ENCODE measurements at places on chromosomes 3 and 15.

DNA sequence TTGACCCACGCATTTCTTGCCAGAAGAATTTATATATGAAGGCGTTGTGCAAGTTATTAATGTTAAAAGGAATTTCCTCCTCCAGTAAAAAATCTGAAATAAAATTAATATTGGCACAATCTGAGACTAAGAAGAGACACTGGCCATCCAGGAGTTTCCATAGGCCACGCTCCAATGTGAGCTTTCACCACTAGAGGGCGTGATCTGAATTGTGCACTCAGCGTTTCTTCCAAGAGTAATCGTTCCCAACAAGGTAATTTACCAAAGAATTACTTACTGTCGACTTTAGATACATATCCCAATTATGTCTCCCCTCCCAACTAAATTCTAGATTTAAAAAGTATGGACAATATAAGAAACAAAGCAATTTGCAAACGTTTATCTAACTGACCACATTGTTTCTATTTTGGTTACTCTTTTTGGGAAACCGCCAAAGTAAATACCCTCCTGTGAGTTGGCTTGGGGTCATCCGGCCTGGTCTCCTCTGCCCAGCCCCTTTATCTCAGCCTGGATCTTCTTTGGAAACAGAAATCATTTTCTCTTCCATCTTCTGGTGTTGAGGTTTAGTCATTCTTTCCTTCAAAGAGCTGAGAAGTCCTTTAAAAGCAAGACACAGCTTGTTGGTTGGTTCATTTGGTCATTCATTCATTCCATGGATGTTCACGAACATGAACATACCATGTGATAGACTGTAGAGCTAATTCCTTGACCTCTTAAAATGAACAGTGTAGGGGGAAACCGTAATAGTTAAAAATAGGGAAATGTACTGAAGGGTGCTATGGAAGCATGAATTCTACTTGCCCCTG lies 26.2 kb downstream of the POLR2M start:
- peak; percentile 62 for DNase-seq

GRCh38 chr3:156299569-156299968 lies 179.2 kb downstream of the KCNAB1 start:
- no peak for DNase-seq

- DNase-seq, result no peak
Observed at GRCh38 chr15:38164061-38164460, 88.6 kb upstream of the SPRED1 start.

GRCh38 chr15:55549305-55549704 lies 38.8 kb downstream of the PYGO1 start:
- no peak for DNase-seq

GRCh38 chr15:101499863-101500713 lies 10.6 kb upstream of the PCSK6 start:
- DNase-seq, result peak; percentile 13

- DNase-seq, result no peak
Observed at GRCh38 chr3:55426486-55426885, 60.6 kb downstream of the WNT5A start.

GRCh38 chr15:58269455-58270414 lies 131.6 kb downstream of the AQP9 start:
- peak; percentile 53 for DNase-seq

GRCh38 chr3:118960876-118961450 lies 73.7 kb downstream of the IGSF11 start:
- no peak for DNase-seq

GRCh38 chr3:193970773-193971206 lies 165.2 kb upstream of the HES1 start:
- no peak for DNase-seq

DNA sequence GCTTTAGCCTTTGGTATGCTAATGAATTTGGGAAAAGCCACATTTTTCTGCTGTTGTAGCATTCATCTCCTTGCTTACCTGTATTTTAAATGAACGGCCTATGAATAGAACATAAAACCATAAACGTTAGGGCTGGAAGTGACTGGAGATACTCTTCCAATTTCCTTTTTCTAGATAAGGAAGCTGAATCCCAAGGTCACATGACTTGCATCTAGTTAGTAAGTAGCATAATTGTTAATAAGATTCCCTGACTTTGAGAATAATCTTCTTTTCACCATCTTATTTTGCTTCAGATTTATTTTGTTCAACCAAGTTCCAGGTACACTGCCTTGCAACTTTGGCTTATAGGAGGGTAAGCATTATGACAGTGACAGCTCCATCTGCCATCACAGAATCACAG lies 20.7 kb upstream of the EDEM1 start:
- DNase-seq, result no peak

DNA sequence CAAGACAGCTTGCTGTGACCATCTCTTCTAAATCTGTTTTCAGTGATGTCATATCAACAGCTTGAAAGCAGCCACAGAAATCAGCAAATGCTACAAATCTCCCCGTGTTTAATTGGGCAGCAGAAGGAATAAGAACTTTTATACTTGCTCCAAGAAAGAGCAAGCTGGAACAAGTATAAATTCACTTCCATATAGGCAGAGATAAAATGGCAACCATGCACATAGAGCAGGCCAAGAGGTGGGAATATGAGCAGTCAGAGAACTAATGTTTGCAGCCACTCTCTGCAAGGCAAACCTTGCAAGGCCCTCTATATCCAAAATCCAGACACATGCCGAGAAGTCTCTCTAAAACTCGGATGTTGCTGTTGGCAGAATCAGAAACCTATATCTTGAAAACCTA lies 16.0 kb downstream of the PARP9 start:
- no peak for DNase-seq

- no peak for DNase-seq
Observed at GRCh38 chr3:120071259-120071658, 23.0 kb downstream of the GSK3B start.

GRCh38 chr15:68654786-68655560 lies 76.2 kb downstream of the CORO2B start:
- peak; percentile 24 for DNase-seq

DNA sequence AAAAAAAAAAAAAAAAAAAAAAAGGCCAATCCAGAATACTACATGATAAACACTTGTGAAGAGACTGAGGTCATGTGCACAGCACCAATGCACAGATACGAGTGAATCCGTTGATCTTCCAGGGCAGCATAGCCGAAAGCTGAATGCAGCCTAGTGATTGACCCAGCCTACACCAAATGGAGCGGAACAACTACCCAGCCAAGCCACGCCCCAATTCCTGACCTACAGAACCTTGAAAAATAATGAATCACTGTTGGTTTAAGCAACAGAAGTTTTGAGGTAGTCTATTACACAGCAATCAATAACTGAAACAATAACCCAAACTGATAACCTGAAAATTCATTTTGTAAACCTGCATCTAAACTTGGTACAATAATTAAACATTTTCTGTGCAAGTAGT lies 361.0 kb downstream of the FHIT start:
- no peak for DNase-seq

DNA sequence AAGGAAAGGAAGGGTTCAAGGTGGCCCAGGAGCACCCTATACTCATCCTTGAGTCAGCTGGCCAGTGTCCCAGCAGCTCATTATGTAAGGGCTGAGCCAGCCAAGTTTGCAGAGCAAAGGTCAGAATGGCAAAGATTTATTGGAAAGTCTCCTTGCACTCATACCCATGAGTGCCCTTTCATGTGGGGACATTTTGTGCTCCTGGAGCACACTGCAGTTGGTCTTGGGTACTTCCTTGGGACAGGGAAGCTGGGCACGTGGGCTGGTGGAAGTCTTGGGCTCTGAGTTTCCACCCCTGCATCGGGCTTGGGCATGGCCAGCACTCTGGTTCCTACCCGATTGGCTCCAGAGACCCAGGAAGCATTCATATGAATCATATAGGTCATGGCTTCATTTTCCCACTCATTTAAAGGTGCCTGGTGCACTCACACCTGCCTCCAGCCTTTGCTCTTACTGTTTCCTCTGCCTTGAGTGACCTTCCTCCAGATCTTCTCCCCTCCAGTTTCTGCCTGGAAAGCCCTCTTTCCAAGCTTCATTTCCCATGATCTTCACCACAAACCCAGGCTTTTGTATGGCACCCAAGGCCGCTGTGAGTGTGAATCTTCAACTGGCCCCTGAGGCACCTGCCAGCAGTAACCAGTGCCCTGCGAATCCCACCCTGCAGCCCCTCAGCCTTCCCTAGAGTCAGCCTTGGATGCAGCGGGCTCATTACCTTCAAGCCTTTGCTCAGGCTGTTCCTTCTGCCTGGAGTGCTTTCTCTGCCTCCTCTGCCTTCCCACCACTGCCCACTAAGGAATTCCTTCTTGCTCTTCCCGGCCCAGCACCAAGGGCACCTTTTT lies 10.5 kb upstream of the PRKCD start:
- DNase-seq, result no peak

GRCh38 chr15:75712668-75713337 lies at the start of gene CSPG4:
Gene CSPG4 (minus strand): TSS chr15:75712848. CDS start chr15:75712755, 93 bp downstream.
- DNase-seq, result peak; percentile 95

- DNase-seq, result peak; percentile 93
Observed at GRCh38 chr3:48400824-48401433, 28.9 kb downstream of the FBXW12 start.

DNA sequence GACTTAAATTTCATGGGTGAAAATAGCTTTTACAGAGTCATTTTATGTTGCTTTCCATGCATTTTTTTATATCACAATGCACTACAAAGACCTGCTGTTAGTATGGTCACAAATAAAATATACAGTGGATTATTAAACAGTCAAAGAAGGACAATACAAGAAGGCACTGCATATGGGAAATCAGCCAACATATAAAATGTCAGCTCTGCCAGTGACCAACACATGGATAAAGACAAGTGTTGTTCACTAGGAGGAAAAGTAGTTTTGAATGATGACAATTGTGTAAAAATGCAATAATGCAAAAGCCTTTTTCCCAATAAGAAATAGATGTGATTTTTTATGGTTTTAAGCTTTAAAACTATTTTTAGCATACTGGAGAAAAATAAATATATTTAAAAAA lies 425.3 kb upstream of the CBLB start:
- DNase-seq, result no peak

DNA sequence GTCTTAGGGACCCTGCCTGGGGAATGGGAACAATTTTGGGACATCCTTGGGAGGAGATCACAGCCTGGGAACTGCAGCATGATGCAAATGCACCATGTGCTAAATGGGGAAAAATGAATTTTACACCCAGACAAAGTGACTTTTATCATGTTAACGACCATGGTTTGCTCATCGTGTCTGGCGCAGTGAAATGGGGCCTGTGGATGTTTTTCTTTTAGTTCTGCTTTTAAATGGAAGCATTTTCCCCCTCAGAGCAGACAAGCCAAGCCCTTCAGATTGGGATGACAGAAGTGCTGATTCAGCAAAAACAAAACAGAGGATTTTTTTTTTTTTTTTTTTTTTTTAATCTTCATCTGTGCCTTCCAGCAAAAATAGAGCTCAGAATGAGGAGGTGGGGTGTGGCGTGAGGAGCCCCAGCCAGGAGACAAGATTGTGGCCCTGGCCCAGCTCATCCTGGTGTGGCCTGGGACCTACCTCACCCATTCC lies 14.3 kb upstream of the CACNA2D2 start:
- no peak for DNase-seq

DNA sequence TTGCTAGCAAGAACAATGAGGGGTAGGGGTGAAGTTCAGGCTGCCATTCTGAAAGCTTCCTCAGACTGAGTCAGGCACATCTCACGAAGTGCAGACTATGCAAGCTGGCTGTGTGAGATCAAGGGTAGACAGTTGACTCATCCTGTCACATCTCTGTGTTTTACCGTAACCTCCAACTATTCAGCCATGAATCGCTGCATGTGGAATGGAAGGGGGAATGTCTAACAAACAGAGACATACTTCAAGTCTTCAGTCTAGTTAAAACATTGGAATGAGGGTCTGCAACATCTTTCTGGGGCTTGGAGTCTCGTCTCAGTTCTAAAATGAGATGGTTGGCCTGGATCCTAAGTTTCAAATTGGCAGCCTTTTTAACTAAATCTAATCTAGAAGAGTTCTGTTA lies 25.9 kb downstream of the AGTR1 start:
- no peak for DNase-seq

DNA sequence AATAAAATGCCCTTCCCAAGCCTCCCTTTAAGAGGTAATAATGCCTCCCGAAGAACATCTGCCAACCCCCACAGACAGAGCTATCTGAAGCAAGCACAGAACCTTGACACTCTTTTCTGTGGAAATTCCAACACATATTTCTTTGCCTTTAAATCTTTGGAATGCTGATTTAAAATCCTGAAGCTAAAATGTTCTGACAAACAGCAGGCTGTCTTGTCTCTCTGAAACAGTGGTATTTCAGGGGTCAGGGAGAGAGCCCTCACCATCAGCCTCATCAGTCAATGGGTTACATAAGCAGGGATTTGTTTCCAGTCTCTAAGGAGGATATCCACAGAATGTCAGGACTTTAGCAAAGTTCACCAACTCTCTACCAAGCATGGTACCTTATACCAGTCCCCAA lies 27.8 kb upstream of the ARHGEF3 start:
- DNase-seq, result no peak

DNA sequence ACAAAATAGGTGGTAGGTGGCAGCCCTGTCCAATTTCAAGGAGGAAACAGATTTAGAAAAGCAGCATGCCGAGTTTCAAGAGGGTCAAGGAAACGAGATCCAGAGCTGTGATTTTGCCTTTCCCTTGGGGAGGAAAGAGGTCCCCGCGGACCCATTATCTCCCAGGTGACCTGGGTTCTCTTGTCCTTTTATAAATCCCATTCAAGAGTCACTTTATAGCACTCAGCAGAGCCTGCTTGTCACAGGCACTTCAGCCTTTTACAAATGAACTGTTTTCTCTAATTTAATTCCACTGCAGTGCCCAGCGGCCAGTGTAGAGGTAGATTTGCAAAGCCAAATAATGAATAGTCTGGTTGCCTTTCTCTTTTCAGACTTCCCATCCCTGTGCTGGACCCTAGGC lies 99.9 kb downstream of the CD47 start:
- DNase-seq, result no peak

DNA sequence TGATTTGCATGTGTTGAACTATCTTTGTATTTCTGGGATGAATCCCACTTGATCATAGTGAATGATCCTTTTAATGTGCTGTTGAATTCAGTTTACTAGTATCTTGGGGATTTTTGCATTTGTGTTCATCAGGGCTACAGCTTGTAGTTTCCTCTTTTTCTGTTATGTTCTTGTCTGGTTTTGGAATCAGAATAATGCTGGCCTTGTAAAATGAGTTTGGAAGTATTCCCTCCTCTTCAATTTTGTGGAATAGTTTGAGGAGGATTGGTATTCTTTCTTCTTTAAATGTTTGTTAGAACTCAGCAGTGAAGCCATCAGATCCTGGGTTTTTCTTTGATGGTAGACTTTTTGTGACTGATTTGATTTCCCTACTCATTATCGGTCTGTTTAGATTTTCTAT lies 63.1 kb upstream of the FBN1 start:
- no peak for DNase-seq
